ENCODE measurements at places on chromosomes 6 and 20.

GRCh38 chr6:157760589-157761330 is 62.3 kb upstream of the SNX9 start:
- DNase-seq, result peak; percentile 47

DNA sequence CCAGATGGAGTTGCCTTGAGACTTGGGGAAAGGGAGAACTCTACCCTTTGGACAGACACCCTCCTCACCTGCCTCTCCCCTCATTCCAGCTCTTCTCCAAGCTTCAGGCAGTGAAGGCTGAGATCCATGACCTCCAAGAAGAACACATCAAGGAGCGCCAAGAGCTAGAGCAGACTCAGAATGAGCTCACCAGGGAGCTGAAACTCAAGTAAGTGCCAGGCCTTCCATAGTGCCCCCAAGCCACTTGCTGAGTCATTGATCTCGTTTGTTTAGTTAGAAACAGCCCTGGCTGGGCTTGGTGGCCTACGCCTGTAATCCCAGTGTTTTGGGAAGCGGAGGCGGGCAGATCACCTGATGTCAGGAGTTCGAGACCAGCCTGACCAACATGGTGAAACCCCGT is 39.2 kb downstream of the KIF3B start:
- DNase-seq, result no peak

DNA sequence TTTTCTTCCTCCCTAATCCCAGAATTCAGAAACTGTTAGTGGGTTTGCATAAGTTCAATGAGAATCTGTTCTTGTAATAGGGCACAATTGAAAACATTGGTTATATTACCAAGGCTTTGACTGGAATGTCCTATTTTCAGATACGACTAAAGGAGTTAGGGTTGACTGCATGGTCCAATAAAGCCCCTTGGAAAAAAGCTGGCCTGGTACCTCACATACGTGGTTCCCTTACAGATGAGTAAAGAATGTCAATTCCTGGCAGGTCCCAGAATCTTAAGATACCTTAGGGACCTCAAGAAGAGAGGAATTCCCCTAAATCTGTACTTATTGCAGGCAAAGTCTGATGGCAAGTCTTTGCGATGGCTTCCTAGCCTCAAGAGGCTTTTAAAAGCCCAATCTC is 4.6 kb downstream of the PPDPF start:
- no peak for DNase-seq

DNA sequence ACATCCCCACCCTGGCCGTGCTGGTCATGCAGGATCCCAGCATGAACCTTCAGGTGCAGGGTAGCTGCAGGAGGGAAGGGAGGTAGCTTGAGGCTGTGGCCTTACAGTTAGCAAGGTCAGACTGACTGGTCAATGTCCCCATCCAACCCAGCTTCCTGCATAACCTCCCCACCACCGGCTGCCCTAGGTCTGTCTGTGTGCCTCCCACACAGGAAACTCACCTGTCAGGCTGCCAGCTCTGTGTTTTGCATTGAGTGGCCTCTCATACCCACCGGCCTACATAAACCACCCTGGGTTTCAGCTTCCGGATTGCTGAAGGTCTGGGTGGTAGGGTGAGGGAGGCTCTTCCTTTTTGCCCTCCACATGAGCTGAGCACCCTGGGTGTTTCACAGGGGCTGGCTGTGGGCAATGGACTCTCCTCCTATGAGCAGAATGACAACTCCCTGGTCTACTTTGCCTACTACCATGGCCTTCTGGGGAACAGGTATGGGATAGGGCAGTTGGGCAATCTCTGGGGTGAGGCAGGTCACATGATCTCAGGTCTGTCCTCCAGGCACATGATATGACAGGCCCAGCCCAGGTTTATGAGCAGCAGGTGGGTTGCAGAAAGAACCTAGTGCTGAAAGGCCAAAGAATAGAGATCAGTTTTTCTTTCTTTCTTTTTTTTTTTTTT is 1.8 kb downstream of the CTSA start:
- no peak for DNase-seq

DNA sequence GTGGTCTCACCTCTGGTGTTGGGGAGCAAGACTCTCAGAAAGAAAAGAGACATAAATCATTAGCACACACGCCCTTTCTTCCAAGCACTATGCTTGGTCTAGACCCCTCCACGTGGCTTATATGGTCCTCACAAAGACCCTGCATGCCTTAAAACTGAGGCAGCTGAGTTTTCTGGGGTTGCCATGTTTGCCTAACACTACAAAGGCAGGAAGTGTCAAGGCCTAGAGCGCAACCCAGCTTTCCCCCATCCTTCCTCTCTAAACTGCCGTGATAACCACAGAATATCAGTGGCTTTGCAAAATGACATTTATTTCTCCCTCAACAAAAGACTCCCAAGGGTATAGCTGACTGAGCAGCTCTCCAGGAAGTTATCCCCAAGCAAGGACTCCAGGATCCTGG is 146.5 kb upstream of the TOP1 start:
- DNase-seq, result no peak

DNA sequence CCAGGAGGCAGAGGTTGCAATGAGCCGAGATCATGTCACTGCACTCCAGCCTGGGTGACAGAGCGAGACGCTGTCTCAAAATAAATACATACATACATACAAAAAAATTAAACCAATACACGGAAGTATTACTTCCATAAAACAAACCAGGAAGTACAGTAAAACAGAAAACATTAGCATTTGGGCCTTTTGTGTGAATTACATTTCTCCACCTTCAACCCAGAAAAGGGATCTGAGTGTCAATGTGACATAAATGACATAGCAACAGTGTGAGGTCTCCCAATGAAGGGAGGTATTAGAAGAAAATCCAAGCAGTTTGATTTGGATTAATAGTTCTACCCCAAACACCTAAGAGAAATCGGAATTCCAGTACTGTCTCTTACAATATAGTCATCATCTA is 10.1 kb downstream of the CSNK2A1 start:
- DNase-seq, result no peak

GRCh38 chr20:40902661-40903060 is 126.0 kb upstream of the TOP1 start:
- no peak for DNase-seq

- DNase-seq, result no peak
These were observed 27.1 kb upstream of the BEND6 start for GRCh38 chr6:56927538-56928453.

- DNase-seq, result no peak
These were observed 18.3 kb upstream of the TRAM2 start for GRCh38 chr6:52595000-52595795.

- DNase-seq, result no peak
These were observed 15.2 kb downstream of the VNN2 start for GRCh38 chr6:132742495-132742894.

GRCh38 chr6:152634773-152635172 is 2.4 kb downstream of the SYNE1 start:
- no peak for DNase-seq

GRCh38 chr20:64139199-64140060 is 24.8 kb upstream of the MYT1 start:
- no peak for DNase-seq

DNA sequence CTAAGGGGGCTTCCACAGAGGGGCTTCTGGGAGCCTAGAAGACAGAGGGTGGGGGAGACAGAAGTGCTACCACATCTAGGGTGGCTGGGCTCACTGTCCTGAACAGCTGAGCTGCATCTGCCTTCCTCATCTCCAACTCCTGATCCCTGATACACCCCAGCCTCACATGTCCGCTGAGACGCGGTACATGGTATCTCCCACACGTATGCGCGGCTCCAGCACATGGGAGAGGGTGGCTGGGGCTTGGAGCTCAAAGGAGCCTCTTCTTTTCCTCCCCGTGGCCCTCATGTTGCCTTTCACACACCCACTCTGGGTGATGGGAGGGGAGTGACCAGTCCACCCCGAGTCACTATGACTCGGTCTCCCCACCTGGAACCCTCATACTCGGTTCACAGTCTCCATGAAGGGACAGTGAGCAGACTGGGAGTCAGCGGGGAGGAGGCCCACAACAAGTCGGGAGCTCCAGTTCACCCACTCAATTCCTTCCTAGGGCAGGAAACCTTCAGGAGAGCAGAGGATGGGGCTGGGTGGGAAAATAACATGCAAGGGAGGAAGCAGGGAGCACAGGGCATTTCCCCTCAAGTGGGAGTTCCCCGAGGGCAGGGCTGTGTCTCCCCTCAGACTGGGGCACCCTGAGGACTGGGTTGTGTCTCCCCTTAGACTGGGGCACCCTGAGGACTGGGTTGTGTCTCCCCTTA is 61.7 kb downstream of the MRPL14 start:
- DNase-seq, result no peak

GRCh38 chr20:40476461-40476860 is 212.6 kb downstream of the MAFB start:
- no peak for DNase-seq

- no peak for DNase-seq
These were observed 32.9 kb downstream of the PREX1 start for GRCh38 chr20:48794816-48795457.

- no peak for DNase-seq
These were observed 3.2 kb upstream of the RNF146 start for GRCh38 chr6:127263481-127263880.

GRCh38 chr6:108616544-108616943 is 55.8 kb downstream of the FOXO3 start:
- no peak for DNase-seq

DNA sequence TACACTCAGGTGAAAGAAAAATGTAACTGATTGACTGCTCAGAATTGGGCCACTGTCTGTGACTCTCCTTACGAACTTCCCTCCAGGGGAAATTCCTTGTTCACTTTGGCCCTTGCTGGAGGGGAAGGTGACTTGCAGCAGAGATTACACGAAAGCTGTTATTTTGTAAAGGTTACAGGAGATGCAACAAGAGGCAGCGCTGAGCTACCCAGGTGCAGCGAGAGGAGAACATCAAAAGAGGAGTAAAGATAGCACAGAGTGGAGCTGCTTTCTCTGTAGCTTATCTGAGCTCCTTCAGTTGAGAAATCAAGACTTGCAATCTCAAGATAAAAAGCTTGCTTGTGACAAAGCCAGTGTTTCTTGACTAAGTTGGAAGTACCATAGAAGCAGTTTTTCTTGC is 144.6 kb downstream of the ARHGAP18 start:
- DNase-seq, result no peak

- no peak for DNase-seq
These were observed 10.9 kb downstream of the IL20RA start for GRCh38 chr6:137033828-137034227.

- DNase-seq, result no peak
These were observed 272.2 kb downstream of the KCNQ5 start for GRCh38 chr6:72894091-72894490.

GRCh38 chr6:65943051-65943450 is 236.0 kb upstream of the EYS start:
- DNase-seq, result no peak

- DNase-seq, result no peak
These were observed 42.1 kb upstream of the ZNF184 start for GRCh38 chr6:27514906-27515495.

Data from activated CD4-positive, alpha-beta T cell treated with anti-CD3 and anti-CD28 coated beads, Interleukin-2, amount 50 U/mL, for 24 hours (primary cell).